ENCODE measurements at places on chromosomes 1 and 21.

DNA sequence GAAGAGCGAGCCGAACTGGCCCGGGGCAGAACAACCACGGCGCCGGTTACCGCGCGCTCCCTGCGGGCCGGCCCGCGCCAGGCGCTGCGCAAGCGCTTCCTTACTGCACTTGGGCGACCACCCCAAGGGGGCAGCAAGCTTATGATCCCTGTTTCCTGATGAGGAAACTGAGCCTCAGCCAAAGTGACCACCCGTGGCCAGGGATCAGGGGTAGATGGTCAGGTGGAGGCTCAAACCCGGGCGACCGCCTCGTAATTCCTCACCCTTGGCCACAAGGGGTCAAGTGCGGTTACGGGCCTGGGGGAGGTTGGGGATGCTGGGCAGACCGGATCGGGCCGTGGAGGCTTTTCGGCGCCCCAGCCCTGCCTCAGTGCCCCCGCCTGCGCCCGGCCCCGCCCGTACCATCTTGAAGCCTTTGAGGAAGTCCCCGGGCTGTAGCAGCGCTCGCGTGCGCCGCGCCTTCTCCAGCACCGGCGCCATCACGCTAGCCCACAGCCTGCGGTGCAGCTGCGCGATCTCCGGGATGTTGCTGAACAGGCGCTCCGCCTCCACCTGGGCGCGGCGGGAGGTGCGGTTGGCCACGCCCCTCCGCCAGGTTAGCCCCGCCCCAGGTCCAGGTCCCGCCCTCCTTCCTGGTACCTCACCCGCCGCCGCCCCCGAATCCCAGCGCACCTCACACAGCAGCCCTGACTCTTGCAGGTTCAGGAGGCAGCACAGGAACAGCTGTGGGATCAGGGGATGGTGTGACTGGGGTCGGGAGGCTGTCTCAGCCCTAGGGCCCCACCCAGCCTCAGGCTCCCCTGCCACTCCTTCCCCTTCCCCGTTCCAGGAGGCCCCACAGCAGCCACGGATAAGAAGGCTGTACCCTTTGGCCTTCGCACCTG lies 5.4 kb upstream of the TNFRSF25 start:
- DNase-seq: no peak

DNA sequence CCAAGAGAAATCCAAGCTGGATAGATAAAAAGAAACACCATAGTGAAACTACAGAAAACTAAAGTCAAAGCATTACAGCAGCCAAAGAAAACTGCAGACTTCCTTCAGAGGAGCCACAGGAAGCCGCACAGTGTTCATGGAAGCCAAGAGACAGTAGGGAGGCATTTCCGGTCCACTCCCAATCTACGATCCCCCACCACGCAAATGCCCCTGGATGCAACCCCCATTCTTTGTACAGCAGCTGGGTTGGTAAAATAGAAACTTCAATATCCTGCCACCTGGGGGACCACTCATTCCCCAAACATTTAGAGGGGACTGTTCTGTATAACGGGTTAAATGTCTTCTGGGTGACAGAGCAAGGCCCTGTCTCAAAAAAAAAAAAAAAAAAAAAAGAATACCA lies 43.9 kb upstream of the TSPEAR start:
- no peak for DNase-seq

DNA sequence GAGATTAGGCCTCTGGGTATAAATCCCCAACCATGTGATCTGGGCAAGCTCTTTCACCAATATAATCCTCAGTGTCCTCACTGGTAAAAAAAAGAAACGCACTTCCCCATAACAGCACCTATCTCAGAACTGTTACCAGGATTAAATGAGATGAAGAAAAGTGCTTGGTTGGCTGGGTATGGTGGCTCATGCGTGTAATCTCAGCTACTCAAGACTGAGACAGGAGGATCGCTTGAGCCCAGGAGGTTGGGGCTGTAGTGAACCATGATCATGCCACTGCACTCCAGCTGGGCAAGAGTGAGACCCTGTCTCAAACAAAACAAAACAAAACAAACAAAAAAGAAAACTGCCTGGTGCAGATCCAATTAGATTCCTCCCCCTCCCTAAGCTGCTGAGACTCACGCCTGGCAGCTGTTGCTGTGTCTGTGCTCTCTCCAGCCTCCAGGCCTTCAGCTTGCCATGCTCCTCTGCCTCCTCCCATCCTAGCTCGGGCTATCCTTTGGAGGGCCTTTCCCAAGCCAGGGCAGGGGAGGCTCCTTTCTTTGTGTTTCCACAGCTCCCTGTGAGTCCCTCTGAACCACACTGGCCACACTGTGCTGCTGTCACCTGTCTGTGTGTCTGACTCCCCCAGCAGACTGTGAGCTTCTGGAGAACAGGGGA lies 19.0 kb downstream of the CYB5RL start:
- DNase-seq: no peak

DNA sequence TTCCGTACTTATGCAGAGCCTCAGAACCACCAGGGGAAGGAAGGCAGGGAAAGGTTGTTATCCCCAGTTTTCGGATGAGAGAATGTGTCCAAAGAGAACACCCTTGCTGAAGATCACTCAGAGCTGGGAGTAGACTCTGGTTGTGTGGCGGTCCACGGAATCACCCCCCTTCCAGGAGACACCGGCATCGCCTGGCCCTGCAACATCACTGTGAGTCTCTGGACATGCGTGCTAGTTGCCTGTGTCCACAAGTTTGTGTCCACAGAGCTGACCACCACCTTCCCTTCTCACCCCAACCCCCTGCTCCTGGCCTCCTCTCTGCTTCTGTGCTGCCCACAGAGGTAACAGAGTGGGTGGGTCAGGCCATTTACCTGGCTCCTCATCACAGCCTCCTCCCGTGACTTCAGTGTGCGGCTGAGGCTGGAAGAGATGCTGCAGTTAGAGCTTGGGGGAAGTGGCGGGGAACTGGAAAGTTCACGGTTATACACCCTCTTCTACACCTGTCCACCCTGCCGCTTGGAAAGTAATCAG lies 7.3 kb downstream of the MYBPH start:
- no peak for DNase-seq

DNA sequence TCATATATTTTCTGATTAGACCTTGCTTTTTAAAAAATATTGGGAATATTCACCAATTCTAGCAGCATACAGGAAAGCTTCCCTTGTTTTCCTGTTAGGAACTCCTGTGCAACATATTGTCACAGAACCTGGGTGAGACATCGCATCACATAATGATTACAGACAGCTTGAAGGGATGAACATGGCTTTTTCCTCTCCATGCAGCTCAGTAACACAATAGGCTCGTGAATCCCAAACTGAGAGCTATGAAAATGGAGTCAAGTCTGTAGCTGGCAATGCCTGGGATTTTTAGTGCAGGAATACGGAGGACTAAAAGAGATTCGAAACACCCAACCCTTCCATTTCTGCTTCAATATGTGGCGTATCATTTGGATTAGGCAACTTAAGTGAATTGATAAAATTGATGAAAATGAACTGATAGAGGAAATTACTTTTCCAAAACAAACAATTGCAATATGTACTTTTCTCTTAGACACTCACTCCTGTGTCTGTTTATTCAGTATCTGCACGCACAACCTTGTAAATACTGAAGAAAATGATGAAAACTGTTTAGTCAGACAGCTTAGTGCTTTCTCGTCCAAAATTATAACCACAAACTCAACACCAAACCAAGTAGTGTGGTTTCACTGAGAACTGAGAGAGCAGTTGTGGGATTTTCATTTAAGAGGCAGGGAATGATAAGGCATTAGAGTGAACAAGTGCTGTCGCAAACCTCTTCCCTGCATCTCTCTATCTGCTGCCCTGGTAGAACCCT lies 250.4 kb downstream of the PTBP2 start:
- DNase-seq: no peak

DNA sequence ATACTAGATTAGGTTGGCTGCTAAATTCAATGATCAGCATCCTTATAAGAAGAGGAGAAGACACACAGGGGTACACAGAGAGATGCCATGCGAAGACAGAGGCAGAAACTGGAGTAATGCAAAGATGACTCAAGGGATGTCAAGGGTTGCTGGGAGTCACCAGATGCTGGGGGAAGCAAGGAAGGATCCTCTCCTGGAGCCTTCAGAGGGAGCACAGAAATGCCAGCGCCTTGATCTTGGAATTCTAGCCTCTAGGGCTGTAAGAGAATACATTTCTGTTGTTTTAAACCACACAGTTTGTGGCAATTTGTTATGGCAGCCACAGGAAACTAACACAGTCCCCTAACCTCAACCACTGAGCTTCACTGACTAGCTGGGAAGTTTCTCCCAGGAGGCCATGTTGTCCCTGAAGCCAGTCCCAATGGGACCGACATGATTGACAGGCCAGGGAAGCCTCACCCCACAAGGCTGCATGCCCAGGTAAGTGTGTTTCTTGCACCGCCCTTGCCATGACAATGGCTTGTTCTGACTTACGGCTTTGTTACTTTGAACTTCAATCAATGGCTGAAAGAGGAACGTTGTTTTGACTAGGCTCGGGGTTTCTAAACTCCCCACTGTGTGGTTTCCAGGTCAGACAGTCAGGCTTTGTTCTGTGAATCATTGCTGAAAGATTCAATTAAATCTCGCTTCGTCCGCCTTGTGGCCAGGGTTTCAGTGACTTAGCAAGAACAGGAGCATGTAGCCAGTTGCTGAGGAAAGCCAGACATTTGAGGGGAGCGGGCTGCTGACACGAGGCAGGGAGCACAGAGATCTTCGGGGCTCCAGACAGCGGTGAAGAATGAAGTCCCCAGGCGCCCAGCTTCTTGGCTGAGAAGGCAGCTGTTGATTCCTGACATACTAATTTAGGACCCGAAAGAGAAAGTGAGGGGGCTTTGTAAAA lies 62.3 kb downstream of the RUNX1 start:
- peak; percentile 55 for DNase-seq

GRCh38 chr1:85628791-85629531 lies 48.4 kb downstream of the CCN1 start:
- DNase-seq: no peak

DNA sequence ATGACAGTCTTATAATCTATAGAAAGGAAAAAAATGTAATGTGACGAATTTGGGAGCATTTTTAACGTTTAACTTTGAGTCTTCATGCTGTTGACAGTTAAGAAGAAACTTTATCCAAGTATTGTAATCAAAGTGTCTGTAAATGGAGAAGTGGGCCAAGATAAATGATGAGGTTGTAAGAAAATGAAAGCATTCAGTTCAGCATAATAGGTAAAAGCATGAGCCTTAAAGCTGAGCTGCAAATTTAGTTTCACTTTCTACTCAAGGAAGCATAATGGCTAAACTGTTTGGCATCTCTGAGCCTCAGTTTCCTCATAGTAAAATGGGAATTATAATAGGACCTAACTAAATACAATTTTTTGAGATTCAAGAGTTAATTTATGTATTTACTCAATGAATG lies 1554.8 kb downstream of the KCNT2 start:
- no peak for DNase-seq

DNA sequence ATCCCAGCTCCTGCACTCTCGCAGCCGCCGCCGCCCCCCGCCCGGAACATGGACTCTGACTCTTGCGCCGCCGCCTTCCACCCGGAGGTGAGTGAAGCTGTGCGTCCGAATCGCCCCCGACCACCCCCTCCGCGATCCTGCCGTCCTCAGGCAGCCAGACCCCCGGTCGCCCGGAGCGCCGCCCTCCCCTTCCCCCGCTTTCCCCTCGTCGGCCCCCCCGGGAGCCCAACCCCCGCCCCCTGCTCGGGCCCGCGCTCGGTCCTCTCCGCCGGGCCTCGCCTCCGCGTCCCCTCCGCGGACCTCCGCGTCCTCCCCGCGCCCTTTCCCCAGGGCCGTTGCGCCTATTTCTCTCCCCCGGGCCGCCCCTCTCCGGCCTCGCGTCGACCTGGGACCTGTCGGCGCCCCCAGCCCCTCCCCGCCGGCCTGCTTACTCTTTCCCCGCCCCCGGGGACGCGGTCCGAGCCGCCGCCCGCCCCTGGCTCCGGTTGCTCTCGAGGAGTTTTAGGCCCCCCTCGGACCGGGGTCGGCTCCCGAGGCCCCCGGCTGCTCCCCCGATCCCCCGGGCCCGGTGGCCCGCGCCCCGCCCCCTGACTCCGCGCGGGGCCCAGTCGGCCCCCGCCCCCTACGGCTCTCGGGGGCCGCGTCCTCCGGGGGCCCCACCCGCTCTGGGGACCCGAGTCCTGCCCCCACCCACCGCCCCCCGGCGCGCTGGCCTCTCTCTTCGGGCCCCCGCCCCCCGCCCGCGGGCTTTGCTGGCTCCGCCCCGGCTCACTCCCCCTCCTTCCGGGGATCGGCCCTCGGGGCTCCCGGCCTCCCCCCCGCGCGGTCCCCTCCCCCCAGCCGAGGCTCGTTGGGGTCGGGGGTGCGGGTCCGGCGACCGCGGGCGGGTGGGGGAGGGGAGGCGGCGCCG lies 743 bp downstream of the PHF13 start:
- DNase-seq: peak; percentile 23

DNA sequence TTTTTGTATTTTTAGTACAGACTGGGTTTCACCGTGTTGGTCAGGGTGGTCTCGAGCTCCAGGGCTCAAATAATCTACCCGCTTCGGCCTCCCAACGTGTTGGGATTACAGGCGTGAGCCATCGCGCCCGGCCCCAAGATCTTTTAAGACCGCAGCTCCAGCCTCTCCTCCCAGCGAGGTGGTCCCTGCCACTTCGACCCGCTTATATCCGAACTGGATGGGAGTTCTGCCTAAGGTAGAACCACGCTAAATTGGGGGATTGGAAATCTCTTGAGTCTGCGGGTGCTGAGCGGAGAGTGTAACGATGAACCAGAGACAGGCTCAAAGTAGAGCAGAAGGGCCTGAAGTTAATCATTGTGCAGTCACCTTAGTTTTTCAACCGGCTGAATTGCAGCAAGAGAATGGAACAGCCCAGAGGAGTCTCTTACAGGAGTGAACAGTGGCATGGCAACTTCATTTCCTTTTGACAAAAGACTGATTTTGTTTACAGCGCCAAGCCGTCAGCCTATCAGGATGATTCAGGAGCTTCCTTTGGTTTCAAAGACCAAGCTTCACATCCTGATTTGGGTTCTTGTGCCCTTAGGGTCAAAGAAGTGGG lies 726 bp upstream of the CYB5R1 start:
- DNase-seq: no peak

DNA sequence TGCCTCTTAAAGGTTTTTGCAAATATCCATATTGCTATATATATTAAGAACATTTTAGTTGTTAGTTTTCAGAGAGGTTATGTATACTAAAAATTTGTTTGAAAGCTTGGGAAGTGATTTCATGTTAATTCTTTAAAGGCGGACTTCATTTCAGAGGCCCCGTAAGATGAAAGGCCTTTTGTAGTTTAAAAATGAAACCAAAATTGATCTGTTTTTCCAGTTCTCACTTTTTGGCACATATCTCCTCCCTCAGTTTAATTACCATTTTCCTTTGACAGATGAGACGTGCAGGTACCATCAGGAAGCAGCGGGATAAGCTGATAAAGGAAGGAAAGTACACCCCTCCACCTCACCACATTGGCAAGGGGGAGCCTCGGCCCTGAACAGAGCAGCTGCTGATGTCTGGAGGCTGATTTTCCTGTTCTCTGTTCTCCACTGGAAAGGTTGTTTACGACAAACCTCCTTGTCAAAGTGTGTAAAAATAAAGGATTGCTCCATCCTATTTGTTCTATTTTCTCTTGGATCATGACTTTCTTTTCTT lies 8.0 kb downstream of the NDUFS5 start:
- no peak for DNase-seq
